NK-92 treated with Interleukin-12 subunit alpha and Interleukin-12 subunit beta, amount 100 ng/mL, for 24 hours (cell line): ENCODE measurements at places on chromosomes 1 and 21.

- DNase-seq, result peak; percentile 46
These were observed 17.2 kb upstream of the OLIG2 start for GRCh38 chr21:33008333-33009051.

- no peak for DNase-seq
These were observed 7.7 kb downstream of the IFI6 start for GRCh38 chr1:27664291-27664690.

DNA sequence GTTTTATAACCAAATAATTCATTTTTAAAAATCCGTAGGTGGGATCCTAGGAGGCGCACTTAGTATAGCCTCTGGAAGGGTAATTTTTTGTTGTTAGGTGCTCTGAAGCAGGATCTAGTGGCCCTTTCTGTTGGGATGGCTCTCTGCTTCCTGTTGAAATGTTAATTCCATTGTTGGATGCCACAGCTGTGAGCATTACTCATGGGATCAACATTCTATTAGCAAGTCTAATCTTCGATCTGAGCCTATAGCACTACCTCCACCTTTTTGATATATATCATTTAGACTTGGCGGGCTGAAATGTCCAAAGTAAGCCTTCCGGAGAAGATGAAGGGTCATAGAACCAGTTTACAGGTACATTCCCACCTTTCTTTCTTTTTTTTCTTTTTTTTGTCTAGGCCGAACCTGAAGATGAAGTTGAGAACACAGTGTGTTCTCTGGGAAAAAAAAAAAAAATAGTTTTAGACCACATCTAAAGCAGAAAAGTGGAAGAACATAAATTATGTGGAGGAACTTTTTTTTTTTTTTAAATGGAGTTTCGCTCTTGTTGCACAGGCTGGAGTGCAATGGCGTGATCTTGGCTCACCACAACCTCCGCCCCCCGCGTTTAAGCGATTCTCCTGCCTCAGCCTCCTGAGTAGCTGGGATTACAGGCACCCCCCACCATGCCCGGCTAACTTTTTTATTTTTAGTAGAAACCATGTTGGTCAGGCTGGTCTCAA lies 1.4 kb downstream of the CXADR start:
- DNase-seq, result no peak

- no peak for DNase-seq
These were observed 48.4 kb downstream of the JAK1 start for GRCh38 chr1:64917907-64918306.

DNA sequence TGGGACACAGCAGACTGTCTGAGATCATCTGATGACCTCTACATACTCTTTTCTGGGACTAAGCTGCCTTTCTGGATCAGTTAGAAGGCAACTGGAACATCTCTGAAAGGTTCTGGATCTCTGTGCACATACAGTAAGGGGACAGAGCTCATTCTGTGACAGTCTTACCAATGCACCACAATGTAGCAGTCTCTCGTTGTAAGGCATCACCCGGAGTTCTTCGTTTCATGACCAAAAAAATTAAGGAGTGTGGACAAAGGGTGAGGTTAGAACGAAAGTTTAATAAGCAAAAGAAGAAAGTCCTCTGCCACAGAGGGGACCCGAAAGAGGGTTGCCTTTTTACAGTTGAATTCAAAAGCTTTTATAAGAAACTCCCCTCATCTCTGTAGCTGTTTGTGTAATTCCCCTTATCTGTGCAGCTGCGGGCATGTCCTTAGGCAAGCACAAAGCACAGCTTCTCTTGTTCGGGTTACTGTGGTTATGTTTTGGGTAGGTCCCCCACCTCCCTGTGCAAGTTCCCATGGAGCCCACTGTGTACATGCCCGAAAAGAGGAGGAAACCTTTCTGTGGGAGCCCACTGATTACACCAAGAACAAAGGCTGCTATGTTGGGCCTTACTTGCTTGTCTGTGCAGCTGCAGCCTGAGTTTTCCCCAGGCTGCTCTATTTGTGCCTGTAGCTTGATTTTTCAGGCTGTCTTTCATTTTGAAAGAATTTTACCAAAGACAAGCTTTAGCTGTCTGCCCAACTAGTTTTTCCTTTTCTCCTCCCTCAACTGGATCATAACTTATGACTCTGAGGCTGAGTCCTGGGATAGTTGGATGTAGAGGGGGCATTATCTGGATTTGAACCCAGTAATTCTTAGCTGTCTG lies 53.1 kb upstream of the CACNA1E start:
- DNase-seq, result no peak

GRCh38 chr1:107810291-107810951 lies 154.6 kb downstream of the VAV3 start:
- no peak for DNase-seq

- DNase-seq, result no peak
These were observed 1.7 kb downstream of the PIP5K1A start for GRCh38 chr1:151199873-151200581.

DNA sequence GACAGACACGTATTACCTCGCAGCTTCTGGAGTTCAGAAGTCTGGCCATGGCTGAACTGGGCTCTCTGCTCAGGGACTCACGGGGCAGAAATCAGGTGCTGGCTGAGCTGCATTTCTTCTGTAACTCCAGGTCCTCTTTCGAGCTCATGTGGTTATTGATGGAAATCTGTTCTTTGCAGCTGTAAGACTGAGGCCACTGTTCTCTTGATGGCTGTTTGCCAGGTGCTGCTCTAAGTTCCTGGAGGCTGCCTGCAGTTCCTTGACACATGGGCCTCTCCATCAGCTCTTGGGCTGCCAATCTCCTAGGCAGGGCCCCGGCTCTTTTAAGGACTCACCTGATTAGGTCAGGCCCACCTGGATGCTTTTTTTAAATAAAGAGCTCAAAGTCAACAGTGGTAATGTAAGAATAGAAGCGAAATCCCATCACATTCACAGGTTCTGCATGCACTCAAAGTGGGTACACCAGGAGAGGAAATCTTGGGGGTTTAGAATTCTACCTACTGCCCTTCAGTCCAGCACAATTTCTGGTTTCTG lies 139.1 kb downstream of the KAZN start:
- no peak for DNase-seq

DNA sequence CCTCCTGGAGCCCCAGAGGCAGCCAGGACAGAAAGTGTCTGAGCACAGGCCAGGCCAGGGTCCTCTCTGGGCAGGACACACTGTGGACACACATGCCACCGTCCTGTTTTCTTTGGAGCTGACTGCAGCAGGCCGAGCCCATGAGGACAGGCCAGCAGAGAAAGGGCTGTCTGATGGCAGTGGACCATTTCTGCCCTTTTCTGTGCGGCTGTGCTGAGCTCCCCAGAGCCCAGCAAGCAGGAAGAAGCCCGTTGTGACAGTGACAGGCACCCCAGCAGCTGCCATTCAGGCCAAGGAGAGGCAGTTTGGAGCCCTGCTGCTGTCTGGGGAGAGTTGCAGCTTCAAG lies 115.8 kb upstream of the ARHGEF16 start:
- no peak for DNase-seq

GRCh38 chr1:119883826-119884225 lies 12.5 kb downstream of the ADAM30 start:
- no peak for DNase-seq

- no peak for DNase-seq
These were observed 65.0 kb downstream of the LRRC40 start for GRCh38 chr1:70140343-70140742.

DNA sequence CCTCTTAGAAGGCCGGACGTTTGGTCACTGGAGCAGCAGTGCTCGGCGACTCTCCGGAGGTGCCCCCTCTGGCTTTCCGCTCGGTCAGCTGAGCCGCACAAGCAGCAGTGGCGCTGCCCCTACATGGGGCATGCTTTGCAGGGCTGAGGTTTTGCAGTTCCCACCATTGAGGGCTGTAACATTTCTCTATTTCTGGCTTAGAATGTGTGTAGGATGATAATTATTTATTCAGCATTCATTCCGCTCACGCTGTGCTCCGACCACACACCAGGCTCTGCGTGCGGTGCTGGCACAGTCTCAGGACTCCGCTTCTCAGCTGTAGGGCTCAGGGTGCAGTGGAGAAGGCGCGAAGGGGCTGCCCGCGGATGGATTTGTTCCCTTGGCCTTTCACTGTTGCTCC lies 119.5 kb downstream of the PCBP3 start:
- DNase-seq, result no peak

DNA sequence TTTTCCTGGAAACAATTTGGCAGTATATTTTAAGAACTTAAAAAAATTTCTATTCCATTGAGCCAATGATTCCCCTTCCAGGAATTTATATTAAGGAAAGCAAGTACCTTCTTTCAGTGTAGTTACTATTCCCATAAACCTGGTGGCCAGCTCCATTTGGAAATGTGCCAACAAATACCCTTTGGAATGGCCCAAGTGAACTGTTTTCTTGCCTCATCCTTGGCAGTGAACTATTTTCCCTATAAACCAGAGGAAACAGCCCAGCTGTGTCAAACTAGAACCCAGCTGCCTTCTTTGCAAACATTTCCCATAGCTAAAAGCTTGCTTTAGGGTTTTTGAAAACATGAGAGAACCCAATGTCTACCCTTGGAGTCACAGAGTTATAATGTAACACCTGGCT lies 496.9 kb downstream of the NEGR1 start:
- no peak for DNase-seq
